Retinal pigment epithelial cell (primary cell): ENCODE measurements at places on chromosomes 1 and 21.

- no peak for DNase-seq
Measured at GRCh38 chr21:27320868-27321267, 354.0 kb upstream of the ADAMTS5 start.

- DNase-seq, result peak; percentile 27
Measured at GRCh38 chr21:37582590-37582989, 216.0 kb downstream of the DYRK1A start.

DNA sequence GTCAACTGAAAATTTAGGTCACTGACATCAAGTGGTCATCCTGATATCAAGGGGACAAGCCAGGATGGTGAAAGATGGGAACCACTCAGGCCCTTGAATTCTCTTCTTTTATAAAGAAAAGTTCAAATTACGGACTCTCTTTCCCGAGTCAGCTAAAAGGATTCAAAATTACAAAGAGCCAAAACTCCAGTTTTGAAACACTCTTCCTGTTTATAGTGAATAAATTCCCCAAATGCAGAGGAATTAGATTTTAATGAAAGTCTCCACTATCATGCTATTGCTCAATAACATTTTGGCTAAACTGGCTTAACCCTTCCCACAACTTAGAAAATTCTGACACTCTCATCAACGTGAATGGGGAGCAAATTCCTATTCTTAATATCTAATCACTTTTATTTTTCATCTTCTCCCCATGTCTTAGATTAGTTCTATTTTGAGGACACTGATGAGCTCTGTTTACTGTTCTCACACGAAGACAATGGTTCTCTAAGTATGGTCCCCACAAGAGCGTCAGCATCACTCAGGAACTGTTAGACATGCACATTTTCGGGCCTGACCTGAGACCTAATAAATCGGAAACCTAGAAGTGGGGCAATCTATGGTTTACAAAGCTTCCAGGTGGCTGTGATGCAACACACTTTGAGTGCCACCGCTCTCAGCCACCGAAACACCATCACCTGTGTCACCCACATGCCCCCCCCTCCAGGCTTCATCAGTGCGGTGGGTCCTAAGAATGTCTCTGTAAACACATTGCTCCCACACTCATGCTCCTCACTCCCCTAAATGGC, 64.4 kb upstream of the TIAM1 start:
- DNase-seq, result no peak

GRCh38 chr1:65880611-65881010, 87.9 kb downstream of the PDE4B start:
- DNase-seq, result no peak

GRCh38 chr1:155649676-155650075, 38.9 kb downstream of the YY1AP1 start:
- DNase-seq, result no peak

DNA sequence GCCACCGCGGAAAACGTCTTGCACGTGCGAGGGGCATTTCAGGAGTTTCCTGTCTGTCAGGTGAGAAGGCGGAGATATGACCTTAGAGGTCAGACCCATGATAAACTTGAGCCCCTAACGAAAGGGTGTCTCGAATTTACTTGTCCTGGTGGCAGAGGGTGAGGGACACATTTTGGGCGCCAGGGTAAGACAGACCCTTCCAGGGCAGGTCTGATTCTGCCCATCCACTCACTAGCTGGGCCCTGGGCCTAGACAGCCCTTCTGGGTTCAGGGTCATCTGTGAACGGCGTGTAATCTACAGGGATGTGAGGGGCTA, 395 bp upstream of the CSRP1 start:
- DNase-seq, result no peak

DNA sequence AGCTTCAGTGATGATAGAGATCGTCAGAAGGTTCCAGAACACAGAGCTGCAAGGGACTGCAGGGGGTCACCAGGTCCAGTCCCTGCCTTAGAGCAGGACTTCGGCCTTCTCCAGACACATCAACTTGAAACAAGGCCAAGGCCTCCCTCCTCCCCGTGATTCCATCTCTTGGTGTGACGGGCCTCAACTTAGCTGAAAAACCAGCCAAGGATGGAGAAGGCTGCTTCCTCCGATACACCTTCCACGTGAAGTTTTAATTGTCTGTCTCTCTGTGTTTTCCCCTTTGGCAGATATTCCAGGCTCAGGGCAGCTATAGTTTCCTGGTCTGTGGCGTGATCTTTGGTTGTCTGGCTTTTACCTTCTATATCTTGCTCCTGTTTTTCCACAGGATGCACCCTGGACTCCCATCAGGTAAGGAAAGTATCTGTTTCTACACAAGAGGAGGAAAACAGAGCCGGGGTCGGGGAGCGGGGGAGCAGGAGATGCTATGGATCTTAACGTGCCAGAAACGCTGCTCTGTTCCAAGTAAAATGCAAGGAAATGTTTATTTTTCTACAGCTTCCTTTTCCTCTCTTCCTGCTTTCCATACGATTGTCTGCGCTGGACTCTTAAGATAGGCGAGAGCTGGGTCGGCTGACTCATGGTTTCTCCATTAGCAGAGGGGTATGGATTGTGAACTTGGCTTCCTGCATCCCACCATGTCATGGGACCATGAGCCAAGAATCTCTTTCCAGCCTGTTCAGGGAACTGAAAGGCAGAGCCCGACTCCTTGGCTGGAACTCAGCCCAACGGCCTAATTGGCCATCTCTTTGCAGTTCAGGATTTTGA, 32.8 kb downstream of the ELK4 start:
- DNase-seq, result peak; percentile 99

- DNase-seq, result no peak
Measured at GRCh38 chr1:205450448-205450847, 5.4 kb downstream of the BLACAT1 start.

DNA sequence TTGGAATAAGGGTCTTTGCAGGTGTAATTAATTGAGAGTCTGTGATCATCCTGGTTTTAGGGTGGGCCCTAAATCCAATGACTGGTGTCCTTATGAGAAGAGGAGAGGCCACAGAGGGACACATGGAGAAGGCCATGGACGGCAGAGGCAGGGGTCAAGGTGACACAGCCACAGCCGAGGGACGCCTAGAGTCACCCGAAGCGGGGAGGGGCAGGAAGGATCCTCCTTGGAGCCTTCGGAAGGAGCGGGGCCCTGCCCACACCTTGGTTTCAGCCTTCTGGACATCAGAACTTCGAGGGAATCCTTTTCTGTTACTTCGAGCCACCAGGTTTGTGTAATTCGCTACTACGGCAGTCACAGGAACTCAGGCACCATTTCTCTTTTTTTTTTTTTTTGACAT, 31.1 kb downstream of the RRP1 start:
- DNase-seq, result no peak

DNA sequence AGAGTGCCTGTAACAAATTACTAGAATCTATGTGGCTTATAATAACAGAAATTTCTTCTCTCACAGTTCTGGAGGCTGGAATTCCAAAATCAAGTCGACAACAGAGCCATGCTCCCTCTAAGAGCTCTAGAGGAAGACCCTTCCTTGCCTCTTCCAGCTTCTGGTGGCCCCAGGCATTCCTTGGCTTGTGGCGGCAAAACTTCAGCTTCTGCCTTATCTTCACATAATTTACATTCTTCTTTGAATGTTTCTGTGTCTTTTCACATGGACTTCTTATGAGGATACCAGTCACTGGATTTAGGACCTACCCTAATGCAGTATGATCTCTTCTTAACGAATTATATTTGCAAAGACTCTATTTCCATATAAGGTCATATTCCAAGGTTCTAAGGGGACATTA, 324.4 kb downstream of the PCP4 start:
- no peak for DNase-seq

DNA sequence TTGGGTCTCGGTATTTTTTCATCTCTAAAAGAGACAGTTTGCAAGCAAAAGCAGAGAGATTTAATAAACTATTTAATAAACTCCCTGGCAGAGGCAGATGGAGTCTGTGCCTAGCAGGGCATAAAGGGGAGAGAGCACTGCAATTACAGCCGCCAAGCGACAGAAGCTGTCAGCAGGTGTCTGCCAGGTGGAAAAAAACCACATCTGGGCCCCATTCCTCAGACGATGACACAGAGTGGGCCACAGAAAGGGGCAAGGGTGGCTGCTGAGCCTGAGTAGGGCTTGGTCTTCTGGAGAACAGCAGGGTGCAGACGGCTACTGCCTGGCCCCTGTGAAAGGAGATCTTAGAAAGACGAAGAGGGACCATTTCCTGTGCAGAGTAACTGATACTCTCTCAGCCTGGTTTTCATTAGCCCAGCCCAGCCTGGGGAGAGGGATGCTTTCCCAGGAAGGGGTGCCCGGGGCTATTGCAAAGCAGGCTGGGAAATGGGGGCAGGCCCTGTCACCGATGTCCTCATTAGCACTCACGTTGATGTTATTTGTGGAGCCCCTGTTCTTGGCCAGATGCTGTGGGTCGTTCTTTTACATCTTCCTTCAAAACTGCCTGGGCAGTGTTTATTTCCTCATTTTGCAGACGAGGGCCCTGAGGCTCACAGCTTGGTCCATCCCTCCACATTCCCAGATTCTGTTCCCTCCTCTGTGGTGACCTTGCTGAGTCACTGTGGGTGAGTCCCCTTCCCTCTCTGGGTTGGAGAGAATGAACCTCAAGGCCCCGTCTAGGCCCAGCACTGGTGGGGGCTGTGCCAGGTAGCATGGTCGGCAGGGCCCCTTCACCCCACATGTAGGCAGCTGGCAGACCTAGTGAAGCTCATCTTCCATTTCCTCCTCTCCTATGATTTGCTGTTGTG, 472.7 kb downstream of the PTPRU start:
- no peak for DNase-seq

DNA sequence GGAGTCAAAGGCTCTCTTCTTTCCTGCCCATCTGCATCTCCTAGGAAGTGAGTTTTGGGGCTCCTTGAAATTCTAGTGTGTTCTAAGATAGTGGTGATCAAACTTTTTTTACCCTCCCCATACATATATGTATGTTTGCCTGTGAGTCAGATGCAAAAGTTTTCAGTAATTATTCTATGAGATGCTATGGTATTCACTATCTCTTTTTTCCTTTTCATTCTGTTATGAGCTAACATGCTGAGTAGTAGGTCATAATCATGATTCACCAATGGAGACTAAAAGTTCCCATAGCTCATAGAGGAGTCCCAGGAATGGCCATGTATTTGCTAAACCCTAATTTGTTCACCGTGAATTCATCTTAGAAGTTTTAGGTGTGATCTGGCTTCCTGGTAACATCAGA, 135.6 kb downstream of the GPR52 start:
- DNase-seq, result no peak
